Psoas muscle (tissue), 8 donors: ENCODE measurements at places on chromosomes 11 and 22. TPM values are rescaled to one million over a fixed set of nuclear protein-coding genes. Genes with fewer than 3 reads are reported as not detected.

GRCh38 chr11:63761931-63762653 lies 6.5 kb downstream of the ZFTA start:
- DNase-seq, result peak; percentile 28

DNA sequence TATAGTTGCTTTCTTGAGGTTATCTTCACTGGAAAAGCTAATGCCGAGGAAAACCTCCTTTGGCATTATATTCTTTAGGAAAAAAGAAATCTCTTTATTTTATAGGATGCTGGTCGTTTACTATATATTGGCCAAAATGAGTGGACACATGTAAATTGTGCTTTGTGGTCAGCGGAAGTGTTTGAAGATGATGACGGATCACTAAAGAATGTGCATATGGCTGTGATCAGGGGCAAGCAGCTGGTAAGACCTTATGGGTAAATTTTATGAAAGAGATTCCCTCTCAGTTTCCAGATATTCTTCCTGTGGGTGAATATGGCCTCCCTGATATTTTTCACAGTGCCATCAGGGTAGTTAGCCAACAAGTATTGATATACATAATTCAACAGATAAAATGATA lies 29.4 kb upstream of the TTC36 start:
- no peak for DNase-seq

- no peak for DNase-seq
Measured at GRCh38 chr11:58564231-58564630, 11.4 kb downstream of the LPXN start.

- no peak for DNase-seq
Measured at GRCh38 chr11:12116425-12117032, 6.1 kb downstream of the MICAL2 start.

DNA sequence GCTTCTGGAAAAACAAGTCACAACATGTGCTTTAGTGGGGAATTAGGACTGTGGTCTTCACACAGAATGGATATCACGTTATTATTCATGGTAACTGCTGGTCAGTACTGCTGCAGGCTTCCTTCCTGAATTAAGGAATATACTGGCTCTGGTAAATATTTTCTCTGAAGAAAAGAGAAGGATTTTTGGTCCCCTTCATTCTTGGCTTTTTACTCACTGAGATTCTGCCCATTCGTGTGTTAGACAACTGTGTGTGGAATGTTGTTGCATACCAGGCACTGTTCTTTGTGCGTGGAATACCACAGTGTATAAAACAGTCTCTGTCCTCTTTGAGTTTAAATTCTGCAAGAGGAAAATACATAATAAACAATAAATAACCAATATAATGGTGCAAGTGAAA lies 80.3 kb downstream of the ALX4 start:
- DNase-seq, result no peak

- DNase-seq, result no peak
Measured at GRCh38 chr11:70633610-70634009, 235.3 kb downstream of the CTTN start.

DNA sequence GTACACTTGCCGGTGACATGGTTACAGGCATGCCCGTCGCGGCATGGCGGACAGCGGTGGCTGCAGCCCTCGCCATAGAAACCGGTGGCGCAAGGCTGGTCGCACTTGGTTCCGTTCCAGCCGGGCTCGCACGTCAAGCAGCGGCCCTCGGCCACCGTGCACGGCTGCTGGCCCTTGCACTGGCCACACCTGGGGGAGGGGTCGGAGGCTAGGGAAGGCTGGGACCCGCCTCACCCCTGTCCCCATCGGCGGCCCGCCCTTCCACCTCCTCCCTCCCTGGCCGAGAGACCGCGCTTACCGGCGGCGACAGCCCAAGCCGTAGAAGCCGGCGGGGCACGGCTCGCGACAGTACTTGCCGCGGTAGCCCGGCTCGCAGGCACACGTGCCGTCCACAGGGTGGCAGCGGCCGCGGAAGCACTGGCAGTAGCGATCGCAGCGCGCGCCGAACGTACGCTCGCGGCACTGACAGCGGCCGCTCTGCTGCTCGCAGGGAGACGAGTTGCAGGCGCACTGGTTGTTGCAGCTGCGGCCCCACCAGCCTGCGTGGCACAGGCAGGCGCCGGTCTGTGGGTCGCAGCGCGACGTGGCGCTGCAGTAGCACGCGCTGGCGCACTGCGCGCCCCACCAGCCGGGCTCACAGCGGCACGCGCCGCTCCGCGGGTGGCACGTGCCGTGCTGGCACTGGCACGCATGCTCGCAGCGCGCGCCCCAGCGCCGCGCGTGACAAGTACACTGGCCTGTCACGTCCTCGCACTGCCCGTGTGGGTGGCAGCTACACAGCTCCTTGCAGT lies 6.7 kb downstream of the SCARF2 start:
- peak; percentile 78 for DNase-seq

GRCh38 chr22:22741843-22742242 lies 97.4 kb downstream of the GGTLC2 start:
- no peak for DNase-seq

DNA sequence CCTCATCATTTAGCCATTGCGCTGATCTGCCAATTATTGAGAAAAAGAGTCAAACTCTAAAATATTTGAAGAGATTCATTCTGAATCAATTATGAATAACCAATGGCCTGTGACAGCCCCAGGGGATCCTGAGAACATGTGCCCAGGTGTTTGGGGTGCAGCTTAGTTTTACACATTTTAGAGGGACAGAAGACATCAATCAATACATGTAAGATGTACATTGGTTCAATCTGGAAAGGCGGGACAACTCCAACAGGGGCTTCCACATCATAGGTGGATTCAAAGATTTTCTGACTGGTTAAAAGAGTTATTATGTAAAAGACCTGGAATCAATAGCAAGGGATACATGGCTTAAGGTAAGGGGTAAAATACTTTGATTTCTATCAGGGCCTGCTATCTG lies 4.9 kb upstream of the MRGPRE start:
- no peak for DNase-seq

GRCh38 chr11:8838248-8838647 lies 72.7 kb upstream of the AKIP1 start:
- no peak for DNase-seq

- no peak for DNase-seq
Measured at GRCh38 chr11:47905358-47906059, 57.4 kb upstream of the NUP160 start.

GRCh38 chr11:849104-849824 lies 6.6 kb downstream of the TSPAN4 start:
- DNase-seq, result no peak

GRCh38 chr11:28343304-28344233 lies 235.4 kb downstream of the METTL15 start:
- DNase-seq, result no peak

Gene C11orf42
- total RNA-seq, result not detected
